Progenitor cell of endocrine pancreas (in vitro differentiated cells): ENCODE measurements at places on chromosomes 11 and 22.

GRCh38 chr11:45106440-45106839 is 40.0 kb upstream of the PRDM11 start:
- no peak for DNase-seq

DNA sequence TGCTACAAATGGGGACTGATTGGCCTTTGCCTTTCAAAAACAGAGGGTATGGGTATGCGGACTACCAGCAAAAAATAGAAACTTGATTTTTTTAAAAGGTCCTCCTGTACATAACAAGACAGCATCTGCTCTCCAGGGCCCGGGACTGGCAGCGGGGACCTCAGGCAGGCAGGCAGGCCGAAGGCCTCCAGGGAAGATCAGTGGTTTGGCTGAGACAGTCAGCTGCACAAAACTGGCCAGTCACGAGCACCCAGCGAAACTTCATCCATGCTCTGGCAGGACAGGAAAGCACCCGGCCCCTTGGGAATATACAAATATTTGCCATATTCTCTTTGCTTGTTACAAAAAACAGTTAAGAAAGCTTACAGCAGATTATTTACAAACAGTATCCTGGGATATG is 11.0 kb downstream of the RPL27A start:
- no peak for DNase-seq

GRCh38 chr11:31509051-31509428 is 382 bp downstream of the IMMP1L start:
- no peak for DNase-seq

GRCh38 chr11:373716-374551 is 4.6 kb downstream of the B4GALNT4 start:
- DNase-seq, result no peak
